ENCODE measurements at places on chromosomes 4 and X.

DNA sequence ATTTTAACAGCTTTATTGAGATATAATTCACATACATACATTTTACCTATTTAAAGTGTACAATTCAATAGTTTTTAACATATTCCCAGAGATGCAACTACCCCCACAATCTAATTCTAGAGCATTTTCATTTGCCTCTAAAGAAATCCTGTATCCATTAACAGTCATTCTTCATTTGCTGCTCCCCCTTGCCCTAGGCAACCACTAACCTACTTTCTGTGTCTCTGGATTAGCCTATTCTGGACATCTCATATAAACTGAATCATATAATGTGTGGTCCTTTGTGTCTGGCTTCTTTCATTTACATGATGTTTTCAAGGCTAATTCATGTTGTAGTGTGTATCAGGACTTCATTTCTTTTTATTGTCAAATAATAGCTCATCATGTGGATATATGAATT lies 105.1 kb upstream of the GRPR start:
- DNase-seq: no peak

GRCh38 chr4:1245481-1246051 lies 3.4 kb downstream of the CTBP1 start:
- no peak for DNase-seq

- DNase-seq: no peak
Measured at GRCh38 chrX:154367474-154368308, 6.7 kb downstream of the FLNA start.

DNA sequence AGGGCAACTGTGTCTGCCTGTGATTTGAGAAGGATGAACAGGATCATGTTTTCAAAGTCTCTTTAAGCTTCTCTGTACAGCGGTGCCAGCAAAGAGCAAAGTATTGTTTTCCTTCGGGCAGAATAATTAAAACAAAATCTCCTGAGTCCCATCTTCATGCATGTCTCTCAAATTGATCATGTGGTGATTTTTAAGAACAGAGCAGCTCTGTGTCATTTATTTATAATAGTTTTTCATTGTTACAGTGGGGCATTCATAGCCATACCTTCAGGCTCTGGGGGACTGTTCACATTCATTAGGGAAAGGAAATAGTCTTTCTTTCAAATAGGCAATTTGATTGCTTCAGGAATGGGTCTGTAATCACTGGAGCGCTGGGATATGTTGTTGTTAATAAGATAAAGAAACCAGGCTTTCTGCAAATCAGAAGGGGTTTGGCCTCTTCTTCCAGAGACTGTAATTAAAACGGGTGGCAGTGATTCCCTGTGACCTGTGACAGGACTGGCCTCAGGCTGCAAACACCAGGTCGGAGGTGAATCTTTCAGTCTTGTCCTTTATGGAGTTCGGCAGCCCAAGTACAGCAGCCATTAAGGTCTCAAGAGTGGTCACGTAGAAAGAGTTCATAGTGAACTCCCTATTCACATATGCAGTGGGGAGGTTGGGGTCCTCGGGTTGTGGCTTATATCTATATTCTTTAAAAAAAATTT lies 29.3 kb upstream of the CBR4 start:
- DNase-seq: no peak
